Kasumi-1 (cell line): ENCODE measurements at places on chromosomes 12 and 14.
A peak's percentile ranks its signal among the peaks of the same experiment; 100 is the strongest.

- DNase-seq = no peak
Observed at GRCh38 chr12:26680727-26681455, 152.1 kb downstream of the ITPR2 start.

DNA sequence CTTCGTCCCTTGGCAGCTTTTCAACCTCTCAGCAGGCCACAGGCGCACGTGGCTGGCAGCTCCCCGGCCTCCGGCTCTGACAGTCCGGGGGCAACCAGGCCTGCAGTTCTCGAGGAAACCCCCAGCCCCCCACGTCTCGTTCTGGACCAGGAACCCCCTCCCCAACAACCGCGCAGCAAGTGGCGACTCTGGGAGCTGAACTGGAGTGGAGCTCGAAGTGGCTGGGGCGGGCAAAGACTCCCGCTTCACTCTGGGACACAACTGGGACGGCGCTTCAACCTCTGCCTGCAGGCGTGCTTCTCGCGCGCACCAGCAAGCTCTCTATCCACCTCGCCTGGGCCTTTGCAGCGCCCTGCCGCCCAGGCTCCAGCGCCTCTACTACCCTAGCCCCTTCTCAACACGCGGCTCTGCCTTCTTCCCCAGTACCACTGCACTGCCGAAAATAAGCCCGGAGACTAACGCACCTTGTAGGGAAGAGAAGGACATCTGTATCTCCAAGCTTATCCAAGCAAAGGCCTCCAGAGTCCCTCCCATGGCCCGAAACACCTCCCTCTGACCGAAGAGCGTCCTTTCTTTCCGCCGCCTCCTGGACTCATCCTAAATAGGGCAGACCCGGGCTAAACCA lies 2.4 kb upstream of the NKX2-1 start:
- DNase-seq = no peak

GRCh38 chr14:85554106-85554505 lies 24.2 kb downstream of the FLRT2 start:
- no peak for DNase-seq

- DNase-seq = peak; percentile 91
Observed at GRCh38 chr12:68406134-68406576, 74.0 kb upstream of the MDM1 start.

DNA sequence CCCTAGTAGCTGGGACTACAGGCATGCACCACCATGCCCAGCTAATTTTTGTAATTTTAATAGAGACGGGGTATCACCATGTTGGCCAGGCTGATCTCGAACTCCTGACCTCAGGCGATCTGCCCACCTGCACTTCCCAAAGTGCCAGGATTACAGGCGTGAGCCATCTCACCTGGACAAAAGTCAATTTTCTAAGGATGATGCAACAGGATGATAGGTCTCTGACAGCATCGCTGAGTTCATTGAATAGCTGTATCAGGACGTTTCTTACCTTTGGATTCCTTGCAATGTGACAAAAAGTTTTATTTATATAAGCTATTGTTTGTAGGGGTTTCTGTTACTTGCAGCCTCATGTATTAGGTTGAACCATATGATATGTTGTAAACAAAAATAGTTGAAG lies 55.5 kb upstream of the PCED1B start:
- no peak for DNase-seq

- DNase-seq = no peak
Observed at GRCh38 chr12:12315838-12316237, 34.2 kb downstream of the MANSC1 start.

- peak; percentile 73 for DNase-seq
Observed at GRCh38 chr14:80956922-80957321, 1.5 kb downstream of the TSHR start.

- no peak for DNase-seq
Observed at GRCh38 chr14:23608454-23608853, 27.7 kb upstream of the DHRS2 start.

DNA sequence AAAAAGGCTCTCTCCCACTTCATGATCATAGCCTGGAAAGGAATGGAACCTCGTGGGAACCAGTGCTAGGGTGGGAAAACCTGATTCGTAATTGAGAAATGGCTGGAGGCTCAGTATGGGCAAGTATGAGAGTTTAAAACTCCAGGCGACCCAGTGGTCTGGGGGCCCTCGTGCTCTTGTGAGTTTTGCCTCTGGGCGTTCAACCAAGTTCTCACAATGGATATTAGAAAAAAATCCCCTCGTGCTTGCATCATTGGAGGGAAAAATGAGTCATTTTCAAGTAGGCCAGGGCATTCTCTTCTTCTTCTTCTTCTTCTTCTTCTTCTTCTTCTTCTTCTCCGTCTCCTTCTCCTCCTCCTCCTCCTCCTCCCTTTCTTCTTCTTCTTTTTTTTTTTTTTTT lies 39.0 kb downstream of the GPR68 start:
- DNase-seq = no peak

DNA sequence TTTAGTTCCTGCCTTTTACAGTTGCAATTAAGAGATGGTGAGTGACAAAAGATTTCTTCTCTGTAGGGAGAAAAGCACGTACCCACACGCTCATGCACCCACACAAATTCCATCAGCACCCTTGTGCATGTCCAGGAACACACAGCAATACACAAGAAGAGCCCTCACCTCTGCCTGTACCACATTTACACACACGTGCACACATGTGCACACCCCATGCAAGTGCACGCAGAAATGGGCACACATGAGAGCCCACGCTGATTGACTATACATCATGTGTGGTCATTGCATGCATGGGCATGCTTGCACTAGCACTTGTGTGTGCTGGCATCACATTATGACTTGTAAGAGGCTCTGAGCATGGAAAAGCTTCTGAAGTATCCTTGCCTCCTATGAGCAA lies 70.5 kb downstream of the SERPINA3 start:
- no peak for DNase-seq

DNA sequence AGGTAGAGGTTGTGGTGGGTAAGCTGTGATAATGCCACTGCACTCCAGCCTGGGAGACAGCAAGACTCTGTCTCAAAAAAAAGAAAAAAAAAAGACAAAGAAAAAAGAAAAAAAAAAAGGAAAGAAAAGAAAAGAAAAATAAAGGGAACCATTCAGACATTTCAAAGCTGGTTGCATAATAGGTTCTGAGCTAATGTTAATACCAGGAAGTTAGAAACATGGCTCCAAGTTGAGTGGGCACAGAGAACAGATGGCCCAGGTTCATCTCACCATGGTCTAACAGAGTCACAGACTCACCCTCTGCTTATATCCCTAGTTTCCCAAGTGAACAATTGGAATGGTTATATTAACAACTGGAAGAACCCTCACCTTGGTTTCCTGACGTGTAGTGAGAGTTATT lies 17.4 kb upstream of the ZDHHC17 start:
- DNase-seq = no peak

GRCh38 chr12:93183940-93184671 lies 193.6 kb upstream of the NUDT4 start:
- peak; percentile 97 for DNase-seq

GRCh38 chr14:91854327-91854934 lies 12.9 kb downstream of the TC2N start:
- no peak for DNase-seq

- DNase-seq = no peak
Observed at GRCh38 chr14:68246074-68246785, 426.7 kb downstream of the RAD51B start.

GRCh38 chr12:113649256-113649830 lies 177.7 kb upstream of the LHX5 start:
- no peak for DNase-seq

DNA sequence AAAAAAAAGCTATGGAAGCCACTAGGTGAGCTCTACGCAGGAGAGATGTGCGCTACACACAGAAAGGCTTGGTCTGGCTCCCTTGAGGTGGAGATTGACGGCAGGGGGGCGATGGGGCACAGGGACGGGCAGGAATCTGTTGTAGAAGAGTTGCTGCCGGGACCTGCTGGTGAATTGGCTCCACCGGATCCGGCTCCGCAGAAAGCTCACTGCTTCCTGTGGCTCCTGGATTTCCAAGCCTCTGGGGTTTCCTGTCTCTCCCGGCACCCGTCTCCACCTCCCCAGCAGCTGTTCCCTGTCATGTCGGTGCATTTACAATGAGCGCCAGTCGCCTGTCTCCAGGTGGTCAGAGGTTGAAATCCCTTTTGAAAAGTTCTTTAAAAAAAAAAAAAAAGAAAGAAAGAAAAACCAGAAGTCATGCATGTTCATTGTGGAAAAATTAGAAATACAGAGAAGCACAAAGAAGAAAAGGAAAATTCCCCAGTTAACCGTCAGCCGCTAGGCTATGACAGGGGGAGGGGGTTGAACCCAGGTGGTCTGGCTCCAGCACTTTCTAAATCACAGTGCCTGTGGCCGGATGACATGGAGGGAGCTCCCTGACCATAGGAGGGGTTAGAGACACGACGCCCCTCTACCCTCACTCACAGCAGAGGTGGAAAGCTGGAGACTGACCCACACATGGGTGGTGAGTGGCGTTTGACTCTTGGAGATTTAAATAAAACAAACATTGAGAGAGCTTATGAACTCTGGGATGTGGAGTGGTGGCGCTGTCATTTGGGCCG lies 20.8 kb downstream of the FAM222A start:
- no peak for DNase-seq

DNA sequence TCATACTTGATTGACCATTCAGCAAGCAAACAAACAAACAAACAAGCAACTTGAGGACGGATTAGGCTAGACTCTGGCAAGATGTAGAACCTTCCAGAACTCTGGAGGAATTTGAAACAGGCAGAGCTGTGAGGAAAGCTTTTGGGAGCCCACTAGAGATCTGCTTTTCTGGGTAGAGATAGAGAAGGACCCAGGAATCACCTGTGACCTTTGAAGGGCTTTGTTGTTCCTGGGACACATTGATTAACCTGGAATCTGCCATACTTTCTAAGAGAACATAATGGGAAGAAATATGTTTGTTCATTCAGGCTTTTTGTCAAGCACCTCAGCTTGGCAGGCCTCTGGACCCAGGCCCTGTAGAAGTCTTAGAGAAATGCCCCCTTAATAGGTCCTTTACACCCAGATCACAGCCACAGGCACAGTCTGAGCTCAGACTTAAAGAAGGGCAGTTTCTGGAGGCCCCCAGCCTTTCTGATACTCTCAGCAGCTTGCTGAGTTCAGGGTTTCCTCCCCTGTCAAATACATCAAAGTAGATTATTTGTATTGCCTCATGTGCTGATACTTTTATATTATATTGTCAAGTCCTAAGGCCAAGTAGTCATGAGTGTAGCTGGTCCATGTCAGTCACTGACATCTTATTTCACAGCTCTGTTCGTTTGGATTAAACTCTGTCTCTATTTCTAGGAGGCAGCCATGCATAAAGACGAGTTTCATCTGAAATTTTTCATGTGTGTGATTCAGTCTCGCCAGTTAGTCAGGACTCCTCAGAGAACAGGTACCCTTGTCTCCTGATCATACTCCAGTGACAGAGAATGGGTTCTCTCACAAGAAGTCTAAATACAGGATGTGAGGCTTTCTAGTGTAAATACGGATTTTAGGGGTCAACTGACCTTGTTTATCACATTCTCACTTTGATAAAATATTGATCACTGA lies 1.1 kb upstream of the SENP1 start:
- no peak for DNase-seq

DNA sequence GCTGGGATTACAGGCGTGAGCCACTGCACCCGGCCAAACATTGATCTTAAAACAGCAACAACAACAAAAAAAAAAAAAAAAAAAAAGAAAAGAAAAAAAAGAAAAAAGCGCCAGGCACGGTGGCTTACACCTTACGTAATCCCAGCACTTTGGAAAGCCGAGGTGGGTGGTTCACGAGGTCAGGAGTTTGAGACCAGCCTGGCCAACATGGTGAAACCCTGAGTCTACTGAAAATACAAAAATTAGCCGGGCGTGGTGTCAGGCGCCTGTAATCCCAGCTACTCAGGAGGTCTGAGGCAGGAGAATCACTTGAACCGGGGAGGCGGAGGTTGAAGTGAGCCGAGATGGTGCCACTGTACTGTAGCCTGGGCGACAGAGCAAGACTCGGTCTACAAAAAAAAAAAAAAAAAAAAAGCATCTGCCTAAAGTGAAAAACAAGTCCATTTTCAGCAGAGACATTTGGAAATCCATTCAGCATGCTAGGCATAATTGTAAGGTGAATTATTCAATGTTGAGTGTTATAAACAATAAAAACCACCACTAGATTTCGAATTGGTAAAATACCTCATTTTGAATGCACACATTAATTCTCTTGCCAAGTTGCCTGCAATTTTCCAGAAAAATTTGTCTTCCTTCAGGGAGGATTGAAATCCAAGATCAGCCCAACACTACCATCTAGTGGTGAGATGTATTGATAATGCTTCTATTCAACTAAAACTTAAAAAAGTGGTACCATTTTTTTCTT lies 8.0 kb upstream of the CERS5 start:
- DNase-seq = peak; percentile 71

GRCh38 chr12:132524405-132524804 lies 34.5 kb downstream of the FBRSL1 start:
- DNase-seq = no peak

DNA sequence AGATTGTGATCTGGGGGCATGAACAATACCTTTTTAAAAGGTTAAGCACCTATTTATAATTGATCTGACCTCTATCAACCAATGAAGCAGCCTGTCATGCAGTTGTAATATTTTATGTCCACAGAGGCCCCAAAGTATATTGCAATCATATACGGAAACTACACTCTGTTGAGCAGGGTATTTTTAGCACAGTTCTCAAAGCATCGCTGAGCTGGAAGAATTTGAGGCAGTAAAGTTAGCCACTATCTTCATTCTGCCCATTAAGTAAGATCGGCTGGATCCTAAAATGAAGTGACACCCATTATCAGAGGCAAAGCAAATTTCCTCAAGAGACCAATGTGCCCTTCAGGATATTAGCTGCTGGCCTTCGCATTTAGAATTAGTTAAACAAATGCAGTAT lies 47.7 kb upstream of the GRIP1 start:
- no peak for DNase-seq

GRCh38 chr12:14303661-14304155 lies 61.8 kb upstream of the ATF7IP start:
- no peak for DNase-seq

GRCh38 chr12:8065991-8066594 lies at the start of gene C3AR1:
TSS of gene C3AR1 (minus strand) at chr12:8066359. CDS start at chr12:8060185, 6,174 bp downstream.
- peak; percentile 79 for DNase-seq

GRCh38 chr12:26136688-26137087 lies 11.9 kb upstream of the BHLHE41 start:
- DNase-seq = no peak

- DNase-seq = no peak
Observed at GRCh38 chr12:12883369-12884001, 7.9 kb upstream of the GPRC5A start.

DNA sequence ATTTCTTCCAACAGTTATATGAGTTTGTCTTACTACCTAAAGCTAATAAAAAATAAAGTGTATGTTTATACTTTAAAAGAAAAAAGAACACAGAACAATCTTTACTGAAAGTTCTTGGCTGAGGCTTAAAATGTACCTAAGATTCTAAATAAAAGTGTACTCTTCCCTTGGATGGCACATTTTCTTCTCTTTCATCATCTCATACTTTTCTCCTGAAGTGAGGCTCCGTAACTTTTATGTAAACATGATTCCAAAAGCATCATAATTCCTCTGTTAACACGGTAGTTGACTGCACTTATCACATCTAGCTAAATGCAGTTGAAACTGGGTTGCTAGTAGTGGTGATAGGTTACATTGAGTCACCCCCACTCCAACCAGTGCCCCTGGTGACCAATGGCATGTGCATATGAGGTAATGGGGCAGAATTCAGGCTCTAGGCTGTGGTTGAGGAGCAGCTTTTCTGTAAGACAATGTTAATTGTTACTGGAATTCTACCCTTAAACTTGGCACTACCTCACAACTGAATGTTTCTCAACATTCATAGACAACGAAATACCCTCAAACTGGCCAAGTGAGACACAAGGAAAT lies 38.4 kb downstream of the WASHC3 start:
- no peak for DNase-seq
